ENCODE measurements at places on chromosomes 4 and X. TPM values are rescaled to one million over a fixed set of nuclear protein-coding genes. Genes with fewer than 3 reads are reported as not detected.

DNA sequence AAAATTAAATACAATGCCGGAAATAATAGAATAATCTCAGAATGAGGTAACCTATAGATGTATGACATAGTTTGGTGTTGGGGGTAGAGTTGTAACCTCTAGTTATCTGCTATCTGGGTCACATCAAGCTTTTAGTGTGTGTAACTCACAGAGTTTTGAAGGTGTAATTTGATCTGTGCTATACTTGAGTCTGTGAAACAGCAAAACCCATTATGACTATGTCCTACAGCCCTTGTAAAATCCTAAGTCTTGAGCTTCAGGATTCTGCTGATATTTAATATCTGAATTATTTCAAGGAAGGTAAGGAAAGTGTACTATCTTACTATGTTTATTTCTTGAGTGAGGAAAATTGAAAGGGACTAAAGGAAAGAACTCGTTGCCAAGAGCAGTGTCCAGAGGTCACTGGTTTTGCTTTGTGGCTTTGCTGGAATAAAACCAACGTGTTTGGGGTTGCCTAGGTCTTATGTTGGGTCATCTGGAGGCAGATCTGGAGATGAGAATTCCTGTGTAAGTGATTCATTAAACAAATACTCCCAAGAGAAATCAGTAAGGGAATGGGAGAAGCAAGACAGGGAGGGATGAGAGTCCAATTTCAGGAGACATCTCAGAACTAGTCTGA, 107.8 kb upstream of the CBLL2 start:
- DNase-seq, result no peak

GRCh38 chrX:38124000-38124399, 96.7 kb downstream of the SRPX start:
- DNase-seq, result no peak

DNA sequence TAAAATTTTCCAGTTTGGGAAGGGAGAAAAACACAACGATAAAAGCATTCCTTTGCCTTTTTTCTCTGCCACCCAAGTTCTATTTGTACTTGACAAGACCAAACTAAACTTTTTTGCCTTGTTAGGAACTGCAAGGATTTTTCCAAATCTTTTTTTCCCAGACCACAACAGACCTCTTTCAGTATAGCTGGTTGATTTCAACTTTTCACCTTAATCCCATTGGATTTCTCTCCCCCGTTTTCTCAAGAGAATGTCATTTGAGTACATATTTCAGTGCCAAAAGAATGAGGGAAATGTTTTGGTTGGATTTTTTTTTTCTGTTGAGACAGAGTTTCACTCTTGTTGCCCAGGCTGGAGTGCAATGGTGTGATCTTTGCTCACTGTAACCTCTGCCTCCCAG, 18.5 kb upstream of the SGMS2 start:
- DNase-seq, result no peak

GRCh38 chr4:149293046-149293649, 522.5 kb downstream of the IQCM start:
- no peak for DNase-seq

DNA sequence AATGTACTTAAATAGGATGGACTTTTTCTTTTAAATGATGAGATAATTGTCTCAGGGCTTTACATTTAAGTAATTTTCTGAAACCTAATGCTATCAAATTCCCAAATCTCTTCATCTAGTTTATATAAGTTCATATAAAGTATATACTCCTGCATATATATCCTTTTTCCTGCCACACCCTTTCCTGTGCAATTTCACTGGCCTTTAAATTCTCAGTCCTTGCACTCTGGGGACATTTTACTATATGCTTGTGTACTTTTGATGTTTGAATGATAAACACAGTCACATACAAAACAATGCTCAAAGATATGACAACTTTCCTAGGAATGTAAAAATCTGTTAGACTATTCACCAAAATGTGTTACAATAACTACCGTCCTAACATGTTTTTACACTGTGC, 60.1 kb downstream of the NDST4 start:
- DNase-seq, result no peak

- no peak for DNase-seq
These were observed 5.4 kb upstream of the RS1 start for GRCh38 chrX:18677161-18677869.

GRCh38 chrX:13144927-13145655, 100.7 kb upstream of the FAM9C start:
- no peak for DNase-seq

DNA sequence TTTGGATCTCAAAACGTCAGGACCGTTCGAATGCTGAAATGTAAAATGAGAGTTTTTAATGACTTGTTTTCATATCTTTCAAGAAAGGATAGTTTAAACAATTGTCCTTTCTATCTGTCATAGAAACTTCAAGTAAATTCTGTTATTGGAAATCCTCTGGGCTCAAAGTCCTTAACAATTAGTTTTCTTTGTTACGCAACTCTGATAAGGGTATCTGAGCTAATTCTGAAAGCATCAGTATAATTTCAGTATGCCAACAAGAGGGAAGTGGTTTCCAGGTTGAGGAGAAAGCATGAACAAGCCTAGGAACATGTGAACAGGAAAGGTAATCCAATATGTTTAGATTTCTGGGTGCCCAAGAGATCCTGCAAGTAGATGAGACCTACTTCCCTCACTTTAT, 22.0 kb downstream of the ADH7 start:
- no peak for DNase-seq

DNA sequence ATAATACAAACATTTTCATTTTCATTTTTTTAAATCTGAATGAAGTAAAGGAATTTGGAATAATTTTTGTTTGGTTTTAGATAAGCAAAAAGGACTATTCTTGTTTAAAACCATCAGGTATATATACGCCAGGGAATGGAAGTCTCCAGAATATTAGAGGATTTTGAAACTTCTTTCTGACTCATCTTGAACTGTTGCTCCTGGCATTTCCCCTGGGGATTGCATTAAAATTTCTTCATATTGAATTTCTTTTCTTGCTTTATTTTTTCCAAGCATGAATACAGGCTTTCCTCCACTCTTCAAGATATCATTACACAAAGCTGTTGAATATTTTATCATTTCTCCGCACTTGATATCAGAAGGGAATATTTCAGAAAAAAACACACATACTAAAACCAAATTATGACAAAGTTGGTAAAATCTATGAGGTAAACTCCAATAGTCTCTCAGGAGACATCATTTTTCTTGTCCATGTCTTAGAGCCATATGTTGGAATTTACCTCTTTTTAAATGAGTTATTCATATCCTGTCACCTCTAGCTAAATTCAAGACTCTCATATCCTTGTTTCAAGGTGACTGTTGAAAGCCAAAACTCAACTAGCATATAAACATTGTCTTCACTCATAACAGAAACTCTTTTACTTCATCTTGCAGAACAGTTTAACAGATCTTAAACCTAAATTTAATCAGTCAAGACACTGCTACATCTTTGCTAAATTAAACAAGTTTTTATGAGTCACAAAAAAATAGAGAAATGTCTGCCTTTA, 20.7 kb upstream of the CSN1S1 start:
- DNase-seq, result no peak

DNA sequence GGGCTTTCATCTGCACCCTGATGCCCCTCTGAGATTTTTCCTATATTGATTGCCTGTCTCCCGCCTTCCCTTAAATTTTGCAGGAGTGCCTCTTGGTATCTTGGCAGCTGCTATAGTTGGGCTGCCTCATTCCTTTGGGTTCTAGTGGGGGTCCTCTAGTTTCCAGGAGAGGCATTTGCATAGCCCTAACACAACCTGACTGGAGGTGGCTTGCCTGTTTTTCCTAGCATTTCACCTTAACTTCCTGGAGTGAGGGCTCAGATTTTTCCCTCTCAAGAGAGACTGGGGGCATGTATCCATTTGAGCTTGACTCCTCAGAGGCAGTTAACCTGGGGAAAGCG, 46.0 kb downstream of the UGT2A3 start:
- DNase-seq, result no peak

DNA sequence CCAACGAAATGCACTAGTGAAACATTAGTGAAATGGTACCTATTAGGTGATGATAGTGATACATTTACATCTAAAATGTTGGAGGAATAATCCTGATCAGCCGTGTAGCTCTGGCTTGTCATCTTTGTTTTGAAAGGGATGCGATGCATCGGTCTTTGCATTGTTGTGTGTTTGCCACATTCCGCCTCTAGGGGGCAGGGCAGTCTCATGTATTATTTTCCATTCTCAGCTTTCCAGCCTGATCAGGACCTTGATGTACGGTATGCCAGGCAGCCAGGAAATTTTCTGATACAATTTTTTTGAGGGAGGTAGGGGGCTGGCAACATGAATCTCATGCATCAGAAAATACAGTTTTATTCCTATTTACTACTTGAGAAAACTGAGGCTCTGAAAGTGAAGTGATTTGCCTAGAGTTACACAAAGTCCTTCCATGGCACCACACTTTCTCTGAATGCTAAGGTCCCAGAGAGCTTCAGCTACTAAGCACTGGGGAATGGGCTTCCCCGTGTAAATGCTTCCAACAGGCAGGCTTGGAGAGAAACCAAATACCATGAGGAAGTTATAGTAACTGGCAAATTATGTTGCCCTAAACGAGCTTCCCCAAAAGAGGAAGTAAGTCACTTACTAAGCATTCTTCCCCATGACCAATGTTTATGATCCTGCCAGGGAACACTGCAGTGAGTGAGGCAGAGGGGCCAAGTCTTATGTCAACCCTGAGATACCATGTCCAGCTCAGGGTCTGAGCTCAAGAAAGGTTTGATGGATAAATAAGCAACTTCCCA, 31.8 kb upstream of the IQSEC2 start:
- no peak for DNase-seq

- DNase-seq, result no peak
These were observed 206.4 kb upstream of the BCOR start for GRCh38 chrX:40304115-40304514.

DNA sequence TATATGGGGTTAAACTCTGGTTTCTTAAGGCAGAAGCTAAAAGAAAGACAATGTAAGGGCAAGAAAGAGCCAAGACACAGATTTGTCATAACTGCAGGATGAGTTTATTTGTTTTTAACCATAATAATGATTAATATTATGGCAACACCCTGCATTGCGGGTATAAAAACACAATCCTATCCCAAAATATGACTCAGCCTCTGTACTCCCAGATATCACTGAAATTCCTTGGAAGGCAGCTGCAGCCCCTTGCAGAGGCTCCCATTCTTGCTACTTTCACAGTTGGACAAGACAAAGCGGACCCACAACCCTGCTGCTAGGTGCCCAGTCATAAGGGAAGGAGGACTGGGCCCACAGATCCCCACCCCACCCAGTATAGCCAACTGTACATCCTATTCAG, 20.4 kb upstream of the FGF16 start:
- no peak for DNase-seq

GRCh38 chr4:13093170-13093569, 391.0 kb downstream of the RAB28 start:
- DNase-seq, result no peak

DNA sequence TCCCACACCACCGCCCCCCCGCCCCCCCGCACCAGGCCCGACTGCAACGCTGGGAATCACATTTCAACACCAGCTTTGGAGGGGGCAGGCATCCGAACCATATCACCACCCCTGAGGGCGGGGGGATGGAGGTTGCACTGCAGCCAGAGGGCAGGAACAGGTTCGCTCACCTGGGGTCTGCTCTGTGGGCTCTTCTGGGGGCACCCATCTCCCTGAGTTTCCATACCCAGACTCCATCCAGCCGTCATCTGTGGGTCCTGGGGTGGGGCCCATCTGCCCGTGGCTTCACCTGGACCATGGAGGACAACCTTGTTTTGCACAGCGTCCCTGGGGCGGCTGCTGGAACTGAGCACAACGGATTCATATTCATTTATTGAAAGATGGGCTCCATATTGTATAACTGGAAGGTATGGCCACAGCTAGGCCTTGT, 6.9 kb downstream of the PSAPL1 start:
- DNase-seq, result no peak

DNA sequence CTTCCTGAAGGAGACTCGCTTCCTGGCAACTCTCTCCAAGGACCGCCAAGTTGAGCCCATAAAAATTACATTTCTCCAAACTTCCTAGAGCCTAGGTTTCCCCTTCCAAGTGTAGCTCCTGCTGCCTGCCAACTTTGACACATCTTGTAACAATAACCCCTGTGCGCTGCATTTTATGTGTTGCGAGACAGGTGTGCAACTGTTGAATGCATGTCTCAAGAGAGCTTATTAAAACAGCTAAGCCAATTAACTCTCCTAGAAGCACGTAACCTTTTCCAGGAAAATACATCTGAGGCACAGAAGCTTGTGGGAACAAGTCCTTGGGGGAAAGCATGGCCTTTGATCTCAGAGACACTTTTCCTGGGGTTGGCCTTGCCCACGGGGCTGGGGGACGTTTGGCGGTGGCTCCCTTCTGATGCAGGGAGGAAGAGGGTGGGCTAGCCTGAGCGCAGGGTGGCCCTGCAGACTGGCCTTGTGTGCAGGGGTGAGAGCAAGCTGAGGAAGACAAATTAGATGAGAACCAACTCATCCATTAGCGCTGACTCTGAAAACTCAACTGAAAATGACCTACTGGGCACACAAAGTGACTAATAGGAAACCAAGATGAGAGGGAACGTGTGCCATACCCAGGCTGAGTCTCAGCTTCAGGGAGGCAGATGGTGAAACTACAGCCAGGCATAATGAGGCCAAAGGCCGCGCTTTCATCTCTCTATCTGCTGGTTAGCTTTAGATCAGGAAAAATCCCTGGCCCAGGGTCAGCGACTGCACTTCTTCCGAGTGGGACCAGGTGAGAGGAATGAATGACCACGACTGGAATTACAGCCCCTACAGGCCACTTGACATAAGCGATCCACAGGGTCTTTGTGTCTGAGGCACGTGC, 75.3 kb downstream of the ENPP6 start:
- DNase-seq, result no peak

DNA sequence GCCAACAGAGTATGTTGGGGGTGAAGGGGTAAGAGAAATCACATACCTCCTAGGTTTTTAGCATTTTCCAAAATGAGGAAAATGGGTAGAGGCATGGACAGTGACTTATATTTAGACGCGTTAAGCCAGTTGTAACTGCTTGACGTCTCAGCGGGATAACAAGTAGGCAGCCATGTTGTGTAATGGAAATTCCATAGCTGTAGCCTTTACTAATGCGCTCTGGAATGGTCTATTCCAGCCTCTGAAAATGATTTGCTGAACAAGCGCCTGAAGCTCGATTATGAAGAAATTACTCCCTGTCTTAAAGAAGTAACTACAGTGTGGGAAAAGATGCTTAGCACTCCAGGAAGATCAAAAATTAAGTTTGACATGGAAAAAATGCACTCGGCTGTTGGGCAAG, 135.5 kb downstream of the PTTG2 start:
- no peak for DNase-seq

GRCh38 chr4:3792813-3793212, 26.6 kb downstream of the ADRA2C start:
- no peak for DNase-seq

GYG2 gene
- total RNA-seq, result 1.7 TPM

INTU gene
- 11.4 TPM for total RNA-seq

GAGE1 gene
- total RNA-seq, result not detected

RBMXL3 gene
- total RNA-seq, result not detected

PHKA1 gene
- 10.3 TPM for total RNA-seq

SORCS2 gene
- 2.5 TPM for total RNA-seq

NMU gene
- total RNA-seq, result 110 TPM

RAB39B gene
- 0.08 TPM for total RNA-seq

GPR143 gene
- total RNA-seq, result 3.9 TPM

MCUB gene
- total RNA-seq, result 34.5 TPM
